Naive thymus-derived CD8-positive, alpha-beta T cell (primary cell): ENCODE measurements at places on chromosomes 4 and X.

- no peak for DNase-seq
These were observed 1.7 kb downstream of the SH3D19 start for GRCh38 chr4:151323667-151324066.

DNA sequence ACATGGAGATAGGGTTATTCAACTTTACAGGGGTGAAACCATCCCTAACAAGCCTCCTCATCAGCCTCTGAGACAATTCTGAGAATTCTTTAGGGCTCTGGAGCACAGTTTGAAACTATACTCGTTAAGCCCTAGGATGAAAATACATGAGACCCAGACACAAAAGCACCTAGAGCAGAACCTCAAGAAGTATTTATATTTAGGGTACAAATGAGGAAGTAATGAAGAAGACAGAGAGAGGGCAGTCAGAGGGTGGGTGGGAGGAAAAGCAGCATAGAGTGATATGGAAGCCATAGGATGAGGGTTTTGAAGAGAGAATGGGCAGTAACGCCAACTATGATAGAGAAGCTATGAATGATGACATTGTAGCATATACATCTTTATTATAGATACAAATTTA, 250.3 kb downstream of the DCLK2 start:
- no peak for DNase-seq

- DNase-seq: no peak
These were observed 38.5 kb upstream of the IQSEC2 start for GRCh38 chrX:53319614-53320542.

DNA sequence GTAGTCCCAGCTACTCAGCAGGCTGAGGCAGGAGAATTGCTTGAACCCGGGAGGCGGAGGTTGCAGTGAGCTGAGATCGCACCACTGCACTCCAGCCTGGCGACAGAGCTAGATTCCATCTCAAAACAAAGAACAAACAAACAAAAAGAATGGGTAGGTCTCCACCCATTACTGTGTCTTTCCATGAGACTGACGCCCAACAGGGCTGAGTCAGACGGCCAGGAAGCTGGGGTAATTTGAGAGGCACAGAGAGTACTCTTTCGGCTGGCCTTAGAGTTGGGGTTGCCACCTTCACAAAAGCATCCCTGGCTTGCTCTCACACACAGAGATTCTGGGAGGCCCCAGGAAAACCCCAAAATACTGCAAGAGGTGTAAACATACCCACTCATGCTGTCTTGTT, 72.0 kb upstream of the DHRSX start:
- no peak for DNase-seq

DNA sequence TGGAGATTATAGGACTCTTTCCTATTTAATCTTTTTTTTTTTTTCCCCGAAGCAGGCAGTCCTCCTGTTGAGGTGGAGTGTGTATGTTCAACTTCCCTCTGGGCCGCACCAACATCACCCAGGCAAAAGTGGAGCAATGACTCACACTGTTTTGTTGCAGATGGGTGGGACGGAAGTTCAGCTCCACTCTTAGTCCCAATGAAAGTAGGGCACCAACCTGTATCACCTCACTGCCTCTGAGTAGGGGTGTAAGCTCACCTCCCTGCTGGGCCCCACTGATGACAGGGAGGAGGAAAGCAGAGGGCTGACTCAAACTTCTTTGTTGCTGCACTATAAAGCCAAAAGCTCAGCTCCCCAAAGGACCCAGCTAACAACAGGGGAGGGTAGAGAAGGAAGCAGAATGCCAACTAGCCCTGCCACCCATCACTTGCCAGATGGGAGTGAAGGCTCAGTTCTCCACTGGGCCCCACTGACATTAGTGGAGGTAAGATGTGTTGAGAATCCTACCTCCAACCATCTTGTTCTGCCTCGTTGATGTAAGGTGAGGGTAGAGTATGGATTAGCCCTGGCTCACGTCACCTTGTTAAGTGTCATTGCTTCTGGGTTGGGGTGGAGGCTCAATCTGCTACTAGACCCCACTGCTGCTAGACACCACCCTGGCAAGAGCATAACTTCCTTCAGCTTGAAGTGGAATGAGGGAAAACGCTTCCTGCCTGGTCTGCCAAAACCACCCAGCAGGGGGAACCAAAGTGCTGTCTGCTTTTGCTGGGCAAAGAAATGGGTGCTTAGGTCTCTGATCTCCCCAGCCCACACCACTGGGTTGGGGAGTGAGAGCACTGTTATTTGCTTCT, 14.1 kb downstream of the RPS6KA3 start:
- DNase-seq: peak; percentile 54
